ENCODE measurements at places on chromosomes 12 and 14.

GRCh38 chr12:103929784-103930033, 501 bp upstream of the HSP90B1 start:
- no peak for DNase-seq

GRCh38 chr14:95440496-95440895, 76.0 kb downstream of the SYNE3 start:
- no peak for DNase-seq

- DNase-seq = no peak
Measured at GRCh38 chr14:94114589-94115057, 4.1 kb downstream of the IFI27 start.

DNA sequence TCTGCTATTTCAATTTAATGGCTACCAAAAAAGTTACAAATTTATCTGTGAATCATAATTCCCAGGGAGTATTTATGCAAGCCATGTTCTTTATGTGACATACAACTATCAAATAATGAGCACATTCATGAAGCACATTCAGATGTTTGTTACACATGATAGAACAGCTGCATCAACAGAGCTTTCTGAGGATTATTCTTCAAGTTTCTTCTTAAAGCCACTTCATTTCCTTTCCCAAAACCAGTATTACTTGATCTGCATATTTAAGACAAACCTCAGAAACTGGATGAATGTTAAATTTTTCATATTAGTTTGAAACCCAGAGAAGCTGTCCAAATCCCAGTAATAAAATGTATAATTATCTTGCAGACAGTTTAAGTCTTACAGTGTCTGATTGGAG, 73.6 kb upstream of the SOX5 start:
- no peak for DNase-seq

- DNase-seq = no peak
Measured at GRCh38 chr12:63990828-63991547, 146.5 kb downstream of the SRGAP1 start.

GRCh38 chr14:92556255-92556741, 42.7 kb downstream of the RIN3 start:
- no peak for DNase-seq

DNA sequence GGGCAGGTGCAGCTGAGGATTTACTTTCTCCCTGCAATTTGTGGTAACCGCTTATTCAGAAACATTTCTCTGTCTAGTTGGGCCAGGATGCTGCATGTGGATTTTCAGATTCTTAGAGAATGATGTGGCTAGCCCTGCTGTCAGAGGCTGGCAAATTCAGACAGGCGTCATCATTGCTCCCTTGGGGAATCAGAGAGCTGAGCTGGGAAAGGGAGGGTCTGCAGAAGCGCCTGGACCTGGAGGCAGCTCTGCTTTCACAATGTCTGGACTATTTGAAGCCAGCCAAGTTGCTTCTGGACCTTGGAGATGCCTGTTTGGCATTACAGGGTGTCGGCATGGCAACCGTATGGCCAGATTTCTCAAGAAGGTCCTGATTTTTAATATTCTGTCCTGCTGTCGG, 3.4 kb downstream of the GALNT16 start:
- peak; percentile 90 for DNase-seq

DNA sequence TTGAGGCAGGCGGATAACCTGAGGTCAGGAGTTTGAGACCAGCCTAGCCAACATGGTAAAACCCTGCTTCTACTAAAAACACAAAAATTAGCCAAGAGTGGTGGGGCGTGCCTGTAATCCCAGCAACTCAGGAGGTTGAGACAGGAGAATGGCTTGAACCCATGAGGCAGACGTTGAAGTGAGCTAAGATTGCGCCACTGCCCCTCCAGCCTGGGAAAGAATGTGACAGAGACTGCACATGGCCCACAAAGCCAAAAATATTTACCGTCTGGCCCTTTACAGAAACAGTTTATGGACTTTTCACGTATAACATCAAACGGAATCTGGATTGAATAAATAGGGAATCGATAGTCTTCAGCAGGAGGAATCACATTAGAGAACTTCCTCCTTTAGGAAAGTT, 3.5 kb downstream of the RSRC2 start:
- no peak for DNase-seq

GRCh38 chr12:108253540-108253939, 85.6 kb downstream of the CMKLR1 start:
- no peak for DNase-seq

DNA sequence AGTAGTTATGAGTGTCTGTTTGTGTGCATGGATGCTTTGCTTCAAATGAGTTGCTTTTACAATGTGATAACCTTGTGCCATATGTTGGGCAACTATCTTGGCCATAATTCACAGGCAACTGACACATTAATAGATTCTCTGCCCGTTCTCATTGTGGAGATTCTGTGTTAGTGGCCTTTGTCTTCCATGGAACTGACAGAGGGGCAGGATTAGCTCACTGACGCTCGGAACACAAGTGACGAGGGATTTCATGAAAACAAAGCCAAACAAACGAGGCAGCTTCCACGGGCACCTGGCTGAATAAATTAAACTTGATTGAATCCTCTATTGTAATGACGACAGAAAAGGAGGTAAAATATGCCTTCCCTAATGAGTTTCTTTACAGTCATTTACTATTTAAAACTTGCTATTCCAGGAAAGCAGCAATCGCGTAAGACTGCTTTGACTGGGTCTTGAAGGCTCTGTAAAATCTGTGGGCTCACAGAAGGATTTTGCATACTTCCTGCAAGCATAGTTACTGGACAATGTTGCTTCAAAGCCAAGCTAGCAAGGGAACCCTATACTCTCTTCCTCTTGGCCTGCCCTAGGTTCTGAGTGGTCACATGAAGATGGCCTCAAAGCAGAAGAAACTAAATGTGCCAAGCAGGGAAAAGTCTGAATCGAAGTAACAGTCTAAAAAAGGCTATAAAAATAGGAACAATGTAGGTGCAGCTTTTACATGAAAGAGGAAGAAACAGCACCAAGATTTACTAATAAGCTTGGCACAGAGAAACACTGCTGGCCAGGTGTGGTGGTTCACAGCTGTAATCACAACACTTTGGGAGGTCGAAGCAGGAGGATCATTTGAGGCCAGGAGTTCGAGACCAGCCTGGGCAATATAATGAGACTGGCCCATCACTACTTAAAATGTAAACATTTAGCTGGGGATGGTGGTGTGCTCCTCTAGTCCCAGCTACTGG, 28.1 kb upstream of the SINHCAF start:
- no peak for DNase-seq

DNA sequence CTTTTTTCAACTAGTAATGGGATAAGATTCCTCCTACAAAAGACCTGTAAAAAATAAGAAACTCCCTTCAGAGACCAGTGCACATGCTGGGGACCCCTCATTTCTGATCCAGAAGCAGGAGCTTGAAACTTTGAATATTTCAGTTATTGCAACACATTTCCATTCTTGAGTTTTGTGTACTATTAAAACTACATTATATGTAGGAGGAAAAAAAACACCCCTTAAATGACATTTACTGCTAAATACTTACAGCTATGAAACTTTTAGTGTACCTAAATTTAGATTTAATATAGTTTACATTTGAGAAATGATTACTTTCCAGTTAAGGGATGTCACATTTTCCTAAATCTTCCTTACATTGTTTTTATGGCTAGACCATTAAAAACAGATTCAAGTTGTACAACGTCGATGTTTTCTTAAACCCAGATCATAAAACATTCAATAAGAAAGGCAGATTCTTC, 4.1 kb downstream of the LRIG3 start:
- no peak for DNase-seq

GRCh38 chr14:92951912-92952471, 29.0 kb downstream of the CHGA start:
- DNase-seq = peak; percentile 92

GRCh38 chr12:57330992-57331391, 80.0 kb upstream of the STAC3 start:
- no peak for DNase-seq

- peak; percentile 83 for DNase-seq
Measured at GRCh38 chr12:95548539-95549391, 2.5 kb downstream of the USP44 start.

- no peak for DNase-seq
Measured at GRCh38 chr14:44505588-44505987, 1.5 kb downstream of the FSCB start.

- no peak for DNase-seq
Measured at GRCh38 chr14:60093080-60093479, 1.4 kb downstream of the PCNX4 start.

GRCh38 chr14:83826838-83827237, 1703.1 kb upstream of the FLRT2 start:
- no peak for DNase-seq

DNA sequence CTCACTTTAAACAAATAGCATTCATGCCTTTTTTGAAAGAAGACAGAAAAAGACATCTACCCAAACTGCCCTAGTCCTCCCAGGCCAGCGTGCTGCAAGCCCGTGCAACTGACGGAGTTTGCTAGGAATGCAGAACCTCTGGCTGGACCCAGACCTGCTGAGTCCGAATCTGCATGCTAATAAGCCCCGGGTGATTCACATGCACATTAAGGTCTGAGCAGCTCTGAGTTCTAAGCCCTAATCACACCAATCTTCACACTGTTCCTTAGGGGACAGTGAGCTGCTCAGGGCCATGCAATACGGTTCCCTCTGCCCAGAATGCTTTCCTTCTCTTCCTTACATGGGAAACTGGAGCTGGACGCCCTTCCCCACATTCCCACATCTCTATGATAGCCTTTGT, 25.2 kb downstream of the HAL start:
- no peak for DNase-seq

DNA sequence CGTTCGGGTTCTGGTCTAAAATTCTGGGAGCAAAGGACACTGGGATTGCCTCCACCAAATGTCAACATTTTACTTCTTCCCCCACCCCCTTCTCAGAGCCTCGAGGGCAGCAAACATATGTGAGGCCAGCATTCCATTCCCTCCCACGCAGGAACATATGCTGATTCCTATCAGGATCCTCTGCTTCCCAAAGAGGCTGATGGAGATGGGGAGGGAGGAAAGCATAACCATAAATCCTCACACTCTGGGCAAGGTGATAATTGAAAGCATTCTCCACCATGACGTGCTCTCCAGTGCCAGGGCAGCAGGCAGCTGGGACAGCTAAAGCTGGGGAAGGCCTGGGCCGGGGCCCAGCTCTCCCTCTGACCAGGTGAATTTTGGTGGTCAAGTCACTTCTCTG, 395.0 kb downstream of the ZFP36L1 start:
- no peak for DNase-seq

GRCh38 chr12:64572241-64572640, 38.1 kb upstream of the RASSF3 start:
- DNase-seq = no peak

GRCh38 chr12:86931714-86932113, 675.5 kb upstream of the MGAT4C start:
- DNase-seq = no peak

- DNase-seq = no peak
Measured at GRCh38 chr12:29103539-29103974, 45.5 kb upstream of the FAR2 start.

- DNase-seq = no peak
Measured at GRCh38 chr14:99062772-99063418, 209.1 kb downstream of the BCL11B start.

GRCh38 chr12:2609020-2609419, 185.8 kb upstream of the FKBP4 start:
- DNase-seq = no peak

DNA sequence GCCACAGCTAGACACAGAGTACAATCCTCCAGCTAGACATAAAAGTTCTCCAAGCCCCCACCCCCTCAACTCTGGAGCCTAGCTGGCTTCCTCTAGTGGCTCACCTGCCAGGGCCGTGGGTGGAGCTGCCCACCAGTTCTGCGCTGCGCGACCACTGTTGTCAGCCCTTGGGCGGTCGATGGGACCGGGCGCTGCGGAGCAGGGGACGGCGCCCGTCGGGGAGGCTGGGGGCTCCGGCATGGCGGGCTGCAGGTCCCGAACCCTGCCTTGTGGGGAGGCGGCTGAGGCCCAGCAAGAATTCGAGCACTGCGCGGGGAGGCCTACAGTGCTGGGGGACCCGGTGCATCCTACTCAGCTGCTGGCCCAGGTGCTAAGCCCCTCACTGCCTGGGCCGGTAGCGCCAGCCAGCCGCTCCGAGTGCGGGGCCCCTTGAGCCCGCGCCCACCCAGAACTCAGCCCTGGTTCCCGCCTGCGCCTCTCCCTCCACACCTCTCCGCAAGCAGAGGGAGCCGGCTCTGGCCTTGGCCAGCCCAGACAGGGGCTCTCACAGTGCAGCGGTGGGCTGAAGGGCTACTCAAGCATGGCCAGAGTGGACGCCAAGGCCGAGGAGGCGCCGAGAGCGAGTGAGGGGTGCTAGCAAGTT, 51.0 kb downstream of the RTN1 start:
- no peak for DNase-seq

- peak; percentile 35 for DNase-seq
Measured at GRCh38 chr14:102805371-102805891, 28.2 kb downstream of the TRAF3 start.

GRCh38 chr12:2171672-2172426, 119.1 kb downstream of the CACNA1C start:
- no peak for DNase-seq

GRCh38 chr12:44889926-44890325, 13.8 kb upstream of the NELL2 start:
- no peak for DNase-seq

Measured in AG08396 (cell line).